ENCODE measurements at places on chromosomes 11 and 22. TPM values are rescaled to one million over a fixed set of nuclear protein-coding genes. Genes with fewer than 3 reads are reported as not detected.
A peak's percentile ranks its signal among the peaks of the same experiment; 100 is the strongest.

Gene SLC5A4
- not detected for total RNA-seq

- H3K27me3 ChIP-seq, result no peaks in the 10 kb centered on the region
- no peaks in the 10 kb centered on the region for H3K4me1 ChIP-seq
- H3K4me3 ChIP-seq, result no peak overlapping the region
- DNase-seq, result peak; percentile 2
Observed at GRCh38 chr22:48192920-48193319, 1430.5 kb downstream of the TBC1D22A start.

GRCh38 chr22:48318575-48319320 is 1508.9 kb downstream of the BRD1 start:
- peaks cover under 1% of the 10 kb centered on the region for H3K36me3 ChIP-seq
- no peak overlapping the region for H3K4me3 ChIP-seq
- no peak overlapping the region for H3K27ac ChIP-seq

- no peaks in the 10 kb centered on the region for H3K4me1 ChIP-seq
- H3K4me3 ChIP-seq, result no peak overlapping the region
- H3K27me3 ChIP-seq, result peaks cover 7% of the 10 kb centered on the region
- no peak for DNase-seq
Observed at GRCh38 chr11:65470433-65471049, 28.3 kb upstream of the MALAT1 start.

- H3K27me3 ChIP-seq, result no peaks in the 10 kb centered on the region
- H3K36me3 ChIP-seq, result no peaks in the 10 kb centered on the region
- H3K4me3 ChIP-seq, result no peak overlapping the region
- no peak overlapping the region for H3K27ac ChIP-seq
Observed at GRCh38 chr11:112440518-112440917, 179.9 kb upstream of the PLET1 start.

DNA sequence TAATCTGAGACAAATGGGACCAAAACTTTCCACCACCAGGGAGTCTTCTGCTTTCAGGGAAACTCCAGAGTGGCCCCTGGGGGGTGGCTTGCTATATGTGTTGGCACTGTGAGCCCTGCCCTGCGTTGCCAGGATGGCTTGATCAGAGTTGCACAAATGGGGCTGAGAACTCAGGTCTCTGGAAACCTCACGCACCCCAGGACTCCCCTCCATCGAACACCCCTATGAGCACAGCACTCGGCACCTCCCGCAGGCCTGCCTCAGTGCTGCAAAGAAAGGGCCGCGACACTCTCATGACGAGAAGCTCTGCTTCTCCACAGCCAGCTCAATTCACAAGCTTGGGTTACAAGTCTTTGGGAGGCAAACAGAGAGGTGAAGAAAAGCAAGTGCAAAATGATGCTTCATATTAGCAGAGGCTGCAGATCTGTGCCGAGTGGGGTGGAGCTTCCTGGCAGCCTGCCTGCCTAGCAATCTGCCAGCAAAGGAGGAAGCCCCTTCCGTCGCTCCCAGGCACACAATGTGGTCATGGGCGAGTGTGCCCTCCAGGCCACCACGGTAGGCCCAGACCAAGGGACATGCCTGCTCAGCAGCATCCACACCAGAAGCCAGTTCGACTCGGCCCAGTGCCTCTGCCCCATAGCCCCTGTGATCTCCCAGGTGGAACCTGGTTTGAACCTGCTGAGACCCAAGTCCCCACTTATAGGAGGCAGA is 55.7 kb downstream of the MYH9 start:
- H3K4me3 ChIP-seq, result peak overlapping the region; percentile 63
- H3K27ac ChIP-seq, result peak overlapping the region; percentile 57
- no peaks in the 10 kb centered on the region for H3K27me3 ChIP-seq
- DNase-seq, result no peak

- H3K4me3 ChIP-seq, result no peak overlapping the region
- H3K27me3 ChIP-seq, result no peaks in the 10 kb centered on the region
- H3K27ac ChIP-seq, result no peak overlapping the region
- DNase-seq, result no peak
- peaks cover 7% of the 10 kb centered on the region for H3K4me1 ChIP-seq
- H3K36me3 ChIP-seq, result peaks cover 8% of the 10 kb centered on the region
Observed at GRCh38 chr11:128498721-128499245, 88.6 kb downstream of the ETS1 start.

DNA sequence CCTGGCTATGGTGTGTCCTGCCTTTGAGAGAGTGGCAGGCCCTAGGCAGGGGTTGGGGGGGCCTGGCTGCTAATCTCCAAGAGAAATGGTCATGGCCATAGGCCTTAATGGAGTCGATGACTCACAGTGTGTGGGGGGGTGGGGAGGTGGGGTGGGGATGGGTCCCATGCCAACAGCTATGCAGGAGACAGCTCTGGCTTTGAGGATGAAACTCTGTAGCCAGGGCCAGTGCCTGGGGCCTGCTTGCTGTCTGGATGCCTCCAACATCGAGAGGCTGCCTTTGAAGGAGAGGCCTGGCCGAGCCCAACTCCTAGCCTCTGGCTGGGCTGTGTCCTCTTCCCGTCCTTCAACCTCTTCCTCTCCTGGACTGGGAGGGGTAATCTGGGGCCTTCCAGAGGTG is 23.9 kb upstream of the TSPAN18 start:
- peaks cover 2% of the 10 kb centered on the region for H3K36me3 ChIP-seq
- 0 out of 2 replicates have a peak, but pooled peaks cover 4% of the 10 kb centered on the region for H3K4me1 ChIP-seq
- no peak overlapping the region for H3K27ac ChIP-seq
- no peak for DNase-seq
- H3K27me3 ChIP-seq, result no peaks in the 10 kb centered on the region

Gene MS4A14
- total RNA-seq, result not detected

Gene XKR3
- not detected for total RNA-seq

Data from H9 (cell line).